ENCODE measurements at places on chromosomes 4 and X. TPM values are rescaled to one million over a fixed set of nuclear protein-coding genes. Genes with fewer than 3 reads are reported as not detected.
A peak's percentile ranks its signal among the peaks of the same experiment; 100 is the strongest.

GRCh38 chr4:88958080-88958479 lies 98.9 kb downstream of the FAM13A start:
- no peak for DNase-seq

DNA sequence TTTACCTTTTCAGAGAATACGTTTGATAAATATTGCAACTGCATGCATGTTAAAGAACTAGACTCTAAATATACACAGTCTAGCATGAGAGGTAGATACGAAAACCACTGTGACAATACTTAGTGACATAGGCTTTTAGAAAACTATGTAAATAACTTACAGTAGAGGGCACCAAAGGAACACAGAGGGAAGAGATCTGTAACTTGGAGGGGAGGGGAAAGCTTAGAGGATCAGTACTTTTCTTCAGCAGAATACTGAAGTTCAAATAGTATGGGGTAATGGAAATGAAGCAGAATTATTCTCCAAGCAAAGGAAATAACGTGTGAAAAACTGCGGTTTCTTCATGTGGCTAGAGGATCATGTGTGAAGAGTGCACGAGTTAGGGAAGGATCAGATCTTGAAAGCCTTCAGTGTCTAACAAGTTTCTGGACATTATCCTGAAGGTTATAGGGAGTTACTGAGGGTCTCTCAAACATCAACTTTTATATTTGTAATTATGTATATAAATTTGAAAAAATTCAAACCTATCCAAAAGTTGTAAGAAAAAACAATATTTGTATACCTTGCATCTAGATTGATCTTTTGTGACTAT lies 264.3 kb downstream of the NPFFR2 start:
- no peak for DNase-seq

- DNase-seq: peak; percentile 80
Observed at GRCh38 chrX:131763674-131764073, 219.8 kb downstream of the OR13H1 start.

DNA sequence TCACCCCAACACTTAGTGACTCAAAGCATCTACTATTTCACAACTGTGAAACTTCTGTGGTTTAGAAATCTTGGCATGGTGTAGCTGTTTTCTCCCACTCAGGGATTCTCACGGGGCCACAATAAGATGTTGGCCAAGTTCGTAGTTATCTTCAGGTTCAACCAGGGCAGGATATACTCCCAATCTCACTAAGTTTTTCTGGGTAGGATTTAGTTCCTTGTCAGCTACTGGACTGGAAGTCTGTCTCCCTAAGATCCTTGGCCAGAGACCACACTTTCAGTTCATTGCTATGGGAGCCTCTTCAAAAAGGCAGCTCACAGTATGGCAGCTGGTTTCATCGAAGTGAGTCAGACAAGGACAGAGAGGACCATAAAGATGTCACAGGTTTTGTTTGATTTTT lies 111.7 kb upstream of the PDHA2 start:
- DNase-seq: no peak

DNA sequence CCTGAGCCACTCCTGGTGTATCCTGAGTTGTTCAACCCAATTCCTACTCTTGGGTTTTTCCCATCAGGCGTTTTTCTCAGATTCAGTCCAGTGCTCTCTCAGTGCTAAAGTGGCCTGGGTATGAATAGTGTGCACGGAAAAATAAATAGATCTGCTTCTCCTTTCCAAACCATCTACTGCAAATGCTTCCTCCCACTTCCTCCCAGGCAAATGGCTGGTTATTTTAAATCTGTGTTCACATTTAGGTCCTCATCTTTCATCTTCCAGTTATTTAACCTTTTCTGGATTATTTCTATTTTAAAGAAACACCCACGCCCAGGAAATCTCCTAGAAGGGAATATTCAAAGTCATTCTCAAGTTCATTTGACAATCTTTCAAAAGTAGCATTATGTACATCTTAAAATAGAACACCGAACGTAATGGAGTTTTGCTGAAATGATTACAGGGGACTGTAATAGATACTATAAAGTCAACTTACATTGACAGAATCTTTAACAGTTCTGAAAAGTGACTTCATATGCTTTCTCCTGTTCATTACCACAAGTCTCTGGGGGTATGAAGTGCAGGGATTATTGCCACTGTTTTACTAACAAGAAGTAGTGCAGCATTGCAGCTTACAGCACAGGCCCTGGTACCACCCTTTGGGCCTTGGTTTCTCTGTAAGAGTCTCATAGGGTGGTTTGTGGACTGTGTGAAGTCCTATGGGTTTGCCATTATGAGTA lies 66.3 kb downstream of the MED28 start:
- no peak for DNase-seq

SLIT2 gene
- total RNA-seq: under 0.01 TPM

CCNB3 gene
- total RNA-seq: under 0.01 TPM

EREG gene
- total RNA-seq: 165 TPM
